ENCODE measurements at places on chromosomes 2 and 18. TPM values are rescaled to one million over a fixed set of nuclear protein-coding genes. Genes with fewer than 3 reads are reported as not detected.

The SMAD2 gene
- 147 TPM for total RNA-seq

The MEP1B gene
- not detected for total RNA-seq

The NLRC4 gene
- 2.3 TPM for total RNA-seq

The OR6B2 gene
- not detected for total RNA-seq

All from kidney (tissue), 22 donors.